ENCODE measurements at places on chromosomes 2 and 18. TPM values are rescaled to one million over a fixed set of nuclear protein-coding genes. Genes with fewer than 3 reads are reported as not detected.

- H3K36me3 ChIP-seq, result no peaks in the 10 kb centered on the region
- H3K27me3 ChIP-seq, result no peaks in the 10 kb centered on the region
- H3K4me3 ChIP-seq, result no peak overlapping the region
- DNase-seq, result no peak
- no peak overlapping the region for H3K27ac ChIP-seq
- 0 out of 2 replicates have a peak, but pooled peaks cover 2% of the 10 kb centered on the region for H3K4me1 ChIP-seq
These were observed 92.7 kb downstream of the ZNF516 start for GRCh38 chr18:76402026-76402990.

- no peak overlapping the region for H3K27ac ChIP-seq
- no peaks in the 10 kb centered on the region for H3K4me1 ChIP-seq
- no peaks in the 10 kb centered on the region for H3K27me3 ChIP-seq
- DNase-seq, result no peak
These were observed 129.7 kb downstream of the MYCN start for GRCh38 chr2:16069933-16070647.

DNA sequence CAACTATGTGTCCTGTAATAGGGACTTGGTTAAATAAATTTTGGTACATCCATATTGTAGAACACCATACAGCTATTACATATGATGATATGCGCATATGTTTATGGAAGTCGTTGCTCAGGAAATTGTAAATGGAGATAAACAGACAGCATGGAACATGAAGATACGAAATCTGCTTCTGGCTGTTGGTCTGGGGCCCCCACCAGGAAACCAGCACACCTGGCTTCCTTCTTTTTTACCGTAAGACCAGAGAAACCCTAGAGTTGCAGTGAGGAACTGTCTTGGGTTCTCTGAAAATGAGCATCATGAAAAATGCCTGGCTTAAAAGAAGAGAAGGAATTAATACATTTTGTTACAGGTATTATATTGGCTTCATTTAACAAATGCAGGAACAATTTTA is 40.8 kb downstream of the SPTBN1 start:
- DNase-seq, result no peak
- H3K4me1 ChIP-seq, result peaks cover 8% of the 10 kb centered on the region

DNA sequence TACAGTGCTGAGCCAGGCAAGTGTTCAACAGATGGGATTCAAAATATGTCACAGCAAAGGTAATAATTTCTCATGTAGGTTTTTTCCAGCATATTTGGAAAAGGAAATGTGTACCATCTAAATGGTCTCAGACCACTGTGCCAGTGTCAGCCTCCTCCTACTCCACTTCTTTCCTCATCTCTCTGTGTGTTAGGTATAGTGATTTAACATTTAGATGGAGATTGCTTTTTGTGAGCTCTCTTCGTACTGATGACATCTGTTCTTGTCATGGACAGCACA is 80.9 kb upstream of the TSPYL6 start:
- peaks cover 39% of the 10 kb centered on the region for H3K4me1 ChIP-seq
- H3K4me3 ChIP-seq, result no peak overlapping the region
- peak overlapping the region; percentile 62 for H3K27ac ChIP-seq
- H3K36me3 ChIP-seq, result no peaks in the 10 kb centered on the region
- H3K27me3 ChIP-seq, result no peaks in the 10 kb centered on the region

The CYTIP gene
- total RNA-seq, result not detected
